ENCODE measurements at places on chromosomes 5 and 9. TPM values are rescaled to one million over a fixed set of nuclear protein-coding genes. Genes with fewer than 3 reads are reported as not detected.

Gene IFNA7
- total RNA-seq, result not detected

Gene AGXT2
- not detected for total RNA-seq

Gene CDC20B
- not detected for total RNA-seq

Gene LRRTM2
- total RNA-seq, result not detected

Gene SPATA31A3
- not detected for total RNA-seq

Gene SPAAR
- 1.9 TPM for total RNA-seq

Gene GPR107
- total RNA-seq, result 48.2 TPM

Gene FIBCD1
- total RNA-seq, result not detected

Gene ADRB2
- 5.7 TPM for total RNA-seq

DNA sequence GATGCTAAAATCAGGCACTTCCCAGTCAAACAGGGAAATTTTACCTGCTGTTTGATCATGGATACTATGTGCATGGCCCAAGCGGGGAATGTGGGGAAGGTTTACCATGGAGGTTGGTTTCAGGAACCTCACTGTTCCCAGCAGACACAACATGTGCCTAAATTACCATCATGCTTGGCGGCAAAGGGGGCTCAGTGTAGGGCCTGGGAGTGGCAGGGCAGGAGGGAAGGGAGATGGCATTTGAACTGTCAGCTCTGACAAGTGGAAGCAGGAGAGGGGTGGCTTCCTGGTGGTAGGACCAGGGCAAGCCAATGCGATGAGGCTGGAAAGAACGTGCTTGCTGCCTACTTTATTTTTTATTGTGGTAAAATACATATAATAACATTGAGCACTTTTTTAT, 71.7 kb upstream of the SLC25A51 start:
- no peak for DNase-seq

- no peak for DNase-seq
These were observed 433.4 kb downstream of the TMEM38B start for GRCh38 chr9:106127776-106128175.

DNA sequence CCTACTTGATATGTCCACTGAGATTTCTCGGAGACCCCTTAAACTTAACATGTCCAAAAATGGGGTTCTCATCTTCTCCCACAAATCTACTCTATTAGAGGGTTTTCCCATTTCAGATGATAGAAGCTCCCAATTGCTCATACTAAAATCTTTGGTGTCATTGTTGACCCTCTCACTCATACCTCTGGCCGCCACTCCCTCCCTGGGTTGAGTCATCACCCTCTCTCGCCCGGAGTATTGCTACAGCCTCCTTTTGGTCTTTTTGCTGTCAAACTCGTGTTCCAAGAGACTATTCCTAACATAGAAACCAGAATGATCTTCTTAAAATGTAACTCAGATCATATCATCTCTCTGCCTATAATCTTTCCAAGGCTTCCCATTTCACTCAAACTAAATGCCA, 91.0 kb upstream of the GNAQ start:
- DNase-seq, result no peak

DNA sequence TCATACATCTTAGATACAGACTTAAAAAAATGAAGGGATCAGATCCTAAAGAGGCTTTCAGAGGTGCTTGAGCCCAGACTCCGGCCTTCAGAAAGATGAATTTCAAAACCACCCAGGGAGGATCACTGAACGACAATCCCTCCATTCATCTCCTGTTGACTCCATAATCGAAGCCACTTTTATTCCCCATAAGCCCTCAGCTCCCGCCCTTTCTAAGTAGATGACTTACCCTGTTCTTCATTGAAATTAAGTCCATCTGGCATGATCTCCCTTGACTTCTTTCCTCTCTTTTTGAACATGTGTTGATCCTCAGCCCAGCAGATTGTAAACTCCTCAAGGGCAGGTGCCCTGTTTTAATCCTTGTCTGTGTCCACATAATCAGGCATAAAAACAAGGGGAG, 50.8 kb upstream of the ASTN2 start:
- no peak for DNase-seq

GRCh38 chr5:53006911-53007890, 18.0 kb downstream of the ITGA2 start:
- DNase-seq, result no peak

GRCh38 chr9:137030006-137030405, 1.9 kb downstream of the FUT7 start:
- no peak for DNase-seq

DNA sequence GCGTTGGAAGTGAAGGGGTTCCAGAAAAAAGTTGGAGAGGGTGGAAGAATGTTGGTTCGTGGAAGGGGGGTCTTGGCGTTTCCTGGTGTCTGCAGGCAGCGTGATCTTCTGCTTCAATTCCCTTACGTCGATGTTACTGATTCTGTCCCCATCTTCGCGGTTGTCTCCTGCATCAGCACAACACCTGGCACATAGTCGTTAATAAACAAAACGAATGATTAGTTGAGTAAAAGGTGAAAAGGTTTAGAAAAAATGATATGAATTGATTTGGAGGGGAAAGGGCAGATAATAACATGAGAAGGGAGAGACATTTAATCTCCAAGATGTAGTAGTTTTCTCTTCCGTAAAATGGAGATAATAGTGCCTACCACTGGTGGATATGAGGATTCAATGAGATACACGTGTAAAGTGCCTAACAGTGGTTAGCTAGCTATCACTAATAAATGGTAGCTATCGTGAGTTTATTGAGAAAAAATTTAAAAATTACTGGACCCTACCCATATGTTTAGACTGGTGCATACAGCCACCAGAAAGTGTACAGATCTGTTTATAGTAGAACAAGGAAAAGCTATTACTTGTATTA, 556 bp downstream of the MTREX start:
- no peak for DNase-seq

DNA sequence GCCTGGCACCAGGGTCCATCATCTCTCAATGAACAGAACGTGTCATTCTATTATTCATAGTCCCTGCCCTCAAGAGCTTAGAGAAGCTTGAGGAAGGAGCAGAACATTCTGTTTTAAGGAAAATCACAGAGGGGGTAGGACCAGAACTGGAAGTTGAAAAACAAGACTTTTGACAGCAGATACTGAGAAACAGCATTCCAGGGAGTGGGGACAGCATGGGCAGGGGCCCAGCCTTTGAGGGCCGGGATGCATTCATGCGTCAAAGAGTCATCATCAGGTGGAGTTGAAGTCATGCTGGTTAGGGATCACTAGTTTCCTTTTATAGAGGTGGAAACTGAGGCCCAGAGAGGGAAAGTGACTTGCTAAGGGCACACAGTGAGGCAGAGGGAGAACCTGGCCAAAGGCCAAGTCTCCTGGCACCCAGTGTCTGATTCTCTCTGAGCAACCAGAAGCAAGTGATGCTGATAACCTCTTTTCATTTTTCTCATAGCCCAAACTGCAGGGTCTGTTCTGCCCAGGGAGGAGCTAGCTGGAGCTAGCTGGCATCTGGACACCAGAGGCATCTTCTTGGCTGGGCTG, 41.5 kb upstream of the STXBP1 start:
- no peak for DNase-seq

DNA sequence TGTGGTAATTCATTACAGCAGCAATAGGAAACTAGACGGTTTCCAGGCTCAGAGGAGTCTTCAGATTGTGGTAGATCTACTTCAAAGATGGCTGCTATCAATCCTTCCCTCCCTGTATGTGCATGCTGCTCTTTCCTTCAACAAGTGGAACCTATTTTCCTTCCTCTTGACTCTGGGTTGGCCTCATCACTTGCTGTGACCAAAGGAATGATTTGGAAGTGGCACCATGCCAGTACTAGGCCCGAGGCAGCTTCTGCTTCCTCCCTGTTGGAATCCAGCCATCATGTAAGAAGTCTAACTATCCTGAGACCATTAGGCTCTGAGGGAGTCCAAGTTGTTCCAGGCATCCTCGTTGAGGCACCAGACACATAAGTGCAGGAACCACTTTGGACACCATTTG, 46.5 kb upstream of the MCTP1 start:
- DNase-seq, result no peak

DNA sequence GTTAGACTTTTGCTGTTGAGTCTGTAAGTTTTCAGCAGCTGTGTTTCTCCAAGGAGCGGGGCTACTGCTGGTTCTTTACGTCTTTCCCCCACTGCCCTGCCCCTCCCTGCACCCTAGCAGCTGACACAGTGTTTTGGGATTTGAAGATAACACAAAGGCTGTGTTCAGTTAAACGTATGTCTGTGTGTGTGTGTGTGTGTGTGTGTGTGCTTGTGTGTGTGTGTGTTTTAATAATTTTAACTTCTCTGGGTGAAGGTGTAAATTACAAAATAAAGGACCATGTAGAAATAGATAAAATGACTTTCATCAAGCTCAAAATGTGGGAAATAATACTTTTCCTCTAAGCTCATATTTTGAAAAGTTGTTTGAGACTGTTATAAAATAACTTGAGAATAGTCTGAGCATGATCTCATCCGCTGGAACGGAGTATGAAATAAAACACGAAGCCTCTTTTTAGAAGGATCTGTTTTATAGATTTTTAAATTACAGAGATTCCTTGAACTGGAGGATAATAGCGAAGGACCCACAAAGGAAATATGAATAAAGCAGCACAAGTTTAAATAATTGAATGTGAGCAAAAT, 10.9 kb downstream of the ABL1 start:
- no peak for DNase-seq

DNA sequence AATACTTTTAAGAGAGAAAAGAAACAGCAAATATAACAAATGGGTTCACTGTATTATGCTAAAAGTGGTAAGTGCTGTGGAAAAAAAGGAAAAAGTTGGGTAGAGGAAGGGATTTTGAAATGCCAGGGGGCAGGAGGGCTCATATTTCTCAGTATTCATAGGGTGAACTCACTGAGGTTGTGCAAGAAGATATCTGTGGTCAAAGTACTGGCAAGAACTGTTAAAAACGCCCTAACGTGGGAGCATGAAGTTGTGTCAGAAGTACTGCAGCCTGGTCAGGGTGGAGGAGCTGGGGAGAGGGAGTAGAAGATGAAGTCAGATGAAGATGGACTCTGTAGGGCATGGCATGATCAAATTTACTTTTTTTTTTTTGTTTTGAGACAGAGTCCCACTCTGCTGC, 31.2 kb upstream of the SLC28A3 start:
- DNase-seq, result no peak

DNA sequence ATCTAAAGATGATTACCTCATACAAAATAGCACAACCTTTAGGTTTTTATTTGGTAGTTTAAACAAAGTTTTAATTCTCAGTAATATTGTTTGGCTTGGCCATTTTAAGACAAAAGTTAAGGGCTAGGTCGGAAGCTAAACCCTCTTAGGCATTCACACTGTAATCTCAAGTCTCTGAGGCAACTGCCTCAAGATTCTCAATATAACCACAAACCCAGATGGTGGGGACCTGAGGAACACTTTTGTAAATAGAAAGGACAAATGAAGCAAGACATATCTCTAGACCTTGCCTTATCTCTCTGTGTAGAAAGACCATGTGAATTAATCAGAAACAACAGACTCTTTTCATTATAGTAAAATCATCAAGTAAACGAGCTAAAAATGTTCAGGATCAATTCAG, 500.2 kb upstream of the CDH6 start:
- DNase-seq, result no peak

GRCh38 chr9:107273634-107274033, 9.4 kb upstream of the RAD23B start:
- DNase-seq, result no peak

DNA sequence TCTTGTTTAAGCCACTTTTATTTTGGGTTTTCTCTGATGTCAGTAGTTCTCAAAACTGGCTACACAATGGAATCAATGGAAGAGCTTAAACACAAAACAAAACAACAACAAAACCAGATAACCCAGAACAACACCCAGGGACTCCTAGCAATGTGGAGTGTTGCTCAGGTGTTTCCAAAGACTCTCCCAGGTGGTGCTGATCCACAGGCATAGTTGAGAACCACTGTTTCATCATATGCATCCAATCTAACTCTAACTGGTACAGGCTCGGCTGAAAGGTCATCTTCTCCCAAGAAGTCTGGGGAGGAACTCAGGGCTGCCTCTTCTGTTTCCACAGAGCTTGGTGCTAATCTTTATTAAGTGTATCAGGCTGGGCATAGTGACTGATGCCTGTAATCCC, 5.4 kb upstream of the ALDH1B1 start:
- no peak for DNase-seq

GRCh38 chr5:111691914-111692313, 65.1 kb downstream of the NREP start:
- DNase-seq, result no peak

DNA sequence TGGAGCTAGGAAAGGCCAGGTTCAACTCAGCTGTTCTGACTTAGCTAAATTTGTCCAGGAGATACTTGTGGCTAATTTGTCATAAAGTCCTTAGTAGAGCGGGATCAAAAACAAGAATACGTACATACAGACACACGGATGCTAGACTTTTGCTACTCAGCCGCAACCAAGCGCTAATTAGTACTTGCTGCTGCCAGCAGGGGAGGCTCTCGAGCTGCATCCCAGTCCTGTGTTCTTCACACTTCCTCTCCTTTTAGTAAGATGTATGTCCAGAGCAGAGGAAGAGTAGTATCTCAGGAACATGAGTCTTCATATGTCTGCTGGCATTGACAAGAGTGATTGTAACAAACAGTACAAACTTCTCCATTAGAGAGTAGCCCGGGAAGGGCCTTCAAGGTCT, 58.3 kb downstream of the CYFIP2 start:
- DNase-seq, result no peak

- DNase-seq, result no peak
These were observed 8.5 kb upstream of the RXFP3 start for GRCh38 chr5:33927685-33928084.

DNA sequence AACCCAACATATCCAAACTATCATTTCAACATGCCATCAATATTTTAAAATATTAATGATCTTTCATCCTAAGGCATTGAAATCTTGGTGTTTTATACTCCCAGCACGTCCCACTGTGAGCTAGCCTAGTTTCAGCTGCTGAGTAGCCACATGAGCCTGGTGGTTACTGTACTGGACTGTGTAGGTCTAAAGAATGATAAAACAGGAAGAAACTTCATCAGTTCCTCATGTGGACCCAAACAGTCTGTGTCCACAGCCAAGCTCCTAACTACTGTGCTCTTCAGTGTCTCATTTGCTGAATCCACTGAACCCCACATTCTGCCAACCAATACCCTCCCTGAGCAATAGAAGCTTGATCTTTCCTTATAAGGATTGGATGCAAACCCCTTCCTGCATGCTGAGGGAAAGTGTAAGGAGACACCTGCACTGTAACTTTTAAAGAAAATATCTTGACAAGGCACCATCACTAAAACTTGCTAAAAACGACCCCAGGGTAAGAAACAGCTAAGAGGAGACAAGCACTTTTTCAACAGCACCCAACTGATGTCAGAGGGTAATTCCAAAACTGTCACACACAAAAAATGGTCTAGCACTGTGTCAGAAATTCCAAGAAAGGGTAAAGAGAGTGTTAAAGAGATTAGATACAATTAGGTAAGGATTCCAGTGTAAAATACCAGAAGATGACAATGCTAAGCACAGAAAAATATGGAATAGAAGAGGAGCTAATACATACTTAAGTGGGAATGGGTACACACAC, 126.9 kb downstream of the SPOCK1 start:
- DNase-seq, result no peak

GRCh38 chr9:113620377-113621161, 157.0 kb downstream of the RGS3 start:
- peak; percentile 86 for DNase-seq

All from ureter (tissue), 1 donor.